ENCODE measurements at places on chromosomes 3 and 15.

- DNase-seq: no peak
Measured at GRCh38 chr3:73080216-73080966, 18.9 kb downstream of the EBLN2 start.

- no peak for DNase-seq
Measured at GRCh38 chr15:95793231-95793630, 537.3 kb upstream of the NR2F2 start.

DNA sequence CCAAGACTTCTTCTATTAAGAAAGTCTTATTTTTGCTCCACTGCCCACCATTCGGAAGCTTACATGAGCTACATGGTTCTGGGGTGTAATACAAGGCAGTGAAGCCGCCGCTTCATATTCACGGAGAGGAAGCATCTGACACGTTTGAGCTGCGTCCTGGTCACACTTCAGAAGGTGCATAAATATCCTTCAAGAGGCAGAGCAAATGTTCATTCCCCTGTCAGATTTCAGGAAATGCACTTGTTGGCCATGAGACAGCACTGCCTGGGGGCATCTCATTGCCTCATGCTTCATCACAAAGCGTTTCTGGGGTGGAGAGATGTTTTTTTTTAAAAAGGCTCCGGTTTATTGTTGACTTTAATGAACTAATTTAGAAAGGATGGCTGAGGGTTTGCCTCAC, 119.9 kb downstream of the CADPS start:
- DNase-seq: no peak

GRCh38 chr3:97896547-97896946, 74.7 kb downstream of the CRYBG3 start:
- no peak for DNase-seq

DNA sequence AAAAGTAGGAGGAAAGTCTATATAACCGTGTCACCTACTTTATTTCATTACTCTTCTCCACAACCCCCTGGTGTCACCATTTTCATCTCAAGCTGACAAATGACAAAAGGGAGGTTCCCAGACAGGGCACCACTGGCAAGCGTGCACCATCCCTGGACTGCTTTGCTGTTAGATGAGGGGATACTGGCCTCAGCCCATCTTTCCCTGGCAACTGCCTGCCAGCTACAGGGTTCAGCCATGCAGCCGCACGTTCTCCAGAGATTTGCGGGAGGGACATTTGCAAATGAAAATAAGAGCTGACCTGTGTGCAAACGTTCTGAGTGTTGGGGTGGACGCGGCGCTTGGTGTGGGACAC, 660 bp downstream of the UROC1 start:
- no peak for DNase-seq

DNA sequence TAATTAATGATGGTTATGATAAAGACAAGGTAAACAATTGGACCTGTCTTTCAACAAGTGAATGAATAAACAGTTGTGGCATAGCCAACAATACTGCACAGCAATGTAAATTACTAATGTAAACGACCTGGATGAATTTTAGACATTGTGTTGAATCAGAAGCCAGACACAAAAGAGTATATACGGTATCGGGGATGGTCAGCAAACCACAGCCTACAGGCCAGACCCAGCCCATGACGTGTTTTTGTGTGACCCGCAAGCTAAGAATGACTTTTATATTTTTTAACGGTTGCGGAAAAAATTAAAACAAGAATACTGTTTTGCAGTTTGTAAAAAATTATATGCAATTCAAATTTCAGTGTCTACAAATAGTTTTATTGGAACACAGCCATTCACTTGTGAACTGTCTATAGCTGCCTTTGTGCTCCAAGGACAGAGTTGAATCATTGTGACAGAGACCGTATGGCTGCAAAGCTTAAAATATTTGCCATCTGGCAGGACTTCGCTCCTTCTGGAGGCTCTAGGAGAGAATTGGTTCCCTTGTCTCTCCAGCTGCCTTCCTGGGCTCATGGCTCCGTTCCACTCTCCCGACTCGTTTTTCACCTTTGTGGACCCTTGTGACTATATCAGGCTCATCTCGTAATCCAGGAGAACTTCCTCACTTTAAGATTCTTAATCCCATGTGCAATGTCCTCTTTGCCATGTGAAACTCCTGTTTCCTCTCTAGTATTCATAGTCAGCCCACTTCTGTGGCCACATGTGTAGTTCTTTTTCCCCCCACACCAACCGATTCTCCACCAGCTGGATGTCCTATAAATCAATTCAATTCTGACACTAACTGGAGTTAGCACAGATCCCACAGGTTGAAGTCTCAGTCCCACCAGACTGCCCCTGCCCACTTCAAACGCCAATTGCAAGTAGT, 72.7 kb downstream of the CMTM8 start:
- DNase-seq: no peak

GRCh38 chr3:10792208-10792607, 23.8 kb upstream of the SLC6A11 start:
- no peak for DNase-seq

DNA sequence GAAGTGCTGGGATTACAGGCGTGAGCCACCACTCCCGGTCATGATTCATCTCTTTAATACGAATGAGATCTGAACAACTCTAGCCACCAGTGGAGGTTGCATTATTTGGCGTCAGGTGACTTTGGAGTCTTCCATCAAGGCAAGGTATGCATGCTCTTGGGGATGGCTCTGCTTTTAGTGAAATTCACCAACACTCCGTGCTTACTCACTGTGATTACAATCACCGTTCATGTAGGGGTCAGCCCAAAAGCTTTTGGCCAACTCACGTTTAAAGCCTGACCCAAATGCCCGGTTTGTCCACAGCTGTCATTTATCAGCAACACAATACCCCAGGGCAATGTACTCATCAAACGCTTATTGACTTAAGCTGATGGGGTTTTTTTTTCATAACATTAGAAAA, 155.4 kb downstream of the PDZRN3 start:
- DNase-seq: no peak

- no peak for DNase-seq
Measured at GRCh38 chr15:85826756-85827515, 32.2 kb upstream of the KLHL25 start.

- DNase-seq: no peak
Measured at GRCh38 chr3:171685116-171685895, 125.0 kb downstream of the PLD1 start.

DNA sequence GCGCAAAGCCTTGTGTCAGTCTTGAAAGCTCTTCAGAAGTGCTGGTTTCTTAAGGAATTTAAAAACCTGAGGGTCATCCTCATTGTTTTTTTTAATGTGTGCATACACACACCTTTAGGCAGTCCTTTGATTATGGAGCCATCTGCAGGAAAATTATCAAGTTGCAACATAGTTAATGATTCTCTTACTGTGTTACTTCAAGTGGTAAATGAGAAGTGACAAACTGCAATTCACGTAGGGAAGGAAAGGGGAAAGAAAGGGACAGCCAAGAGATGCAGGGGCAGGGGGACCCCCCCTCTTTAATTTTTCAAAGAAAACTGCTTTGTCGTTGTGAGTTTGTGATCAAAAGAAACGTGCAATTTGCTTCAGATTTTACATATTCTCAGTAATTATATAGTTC, 162.4 kb upstream of the CGNL1 start:
- no peak for DNase-seq

DNA sequence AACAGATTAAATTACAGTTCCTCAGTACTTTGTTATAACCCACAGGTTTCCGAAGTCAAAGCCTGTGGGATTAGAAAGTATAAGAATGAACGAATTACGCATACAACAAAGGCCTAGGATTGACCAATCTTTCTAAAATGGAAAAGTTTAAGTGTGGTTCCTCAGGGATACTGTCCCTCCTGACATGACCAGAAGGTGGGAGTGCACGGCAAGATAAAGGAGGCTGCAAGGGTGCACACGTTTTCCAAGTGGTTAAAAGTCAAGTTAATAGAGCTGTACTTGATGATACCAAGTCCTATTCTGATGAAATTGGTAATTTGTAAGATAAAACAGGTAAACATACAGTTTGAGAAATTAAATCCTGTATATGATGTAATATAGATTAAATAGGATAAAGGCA, 96.2 kb downstream of the ALDH1A2 start:
- no peak for DNase-seq

DNA sequence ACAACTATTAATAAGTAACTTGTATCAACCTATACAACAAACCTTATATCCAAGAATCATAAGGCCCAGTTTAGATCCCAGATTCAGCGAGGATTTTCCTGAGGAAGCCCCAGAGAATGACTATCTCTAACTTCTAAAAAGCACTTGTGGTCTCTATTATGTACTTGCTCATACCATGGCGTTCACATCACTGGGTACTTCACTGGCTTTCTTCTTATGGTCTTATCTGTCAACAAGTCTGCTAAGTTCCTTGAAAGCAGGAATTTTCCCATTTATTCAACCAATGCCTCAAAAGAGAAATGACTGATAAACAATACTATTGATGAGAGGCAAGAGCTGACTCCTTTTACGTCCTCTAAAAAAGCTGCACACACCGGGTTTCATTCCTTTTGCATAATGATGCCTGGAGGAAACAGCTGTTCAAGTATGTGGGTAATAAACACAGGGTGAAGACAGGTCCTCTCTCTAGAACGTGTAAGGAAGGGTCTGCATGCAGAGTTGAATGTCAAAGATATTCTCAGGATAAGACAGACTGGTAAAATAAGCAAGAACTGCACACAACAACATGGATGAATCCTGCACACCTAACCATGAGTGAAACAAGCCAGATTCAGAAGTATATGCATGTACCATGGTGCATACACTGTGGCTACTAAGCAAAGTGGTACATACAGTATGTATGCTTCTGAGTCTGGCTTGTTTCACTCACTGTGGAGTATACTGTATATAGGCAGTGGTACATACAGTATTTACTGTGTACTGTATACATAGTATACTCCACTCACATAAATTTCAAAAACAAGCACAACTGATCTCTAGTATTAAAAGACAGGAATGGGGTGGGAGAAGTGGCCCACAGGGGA, 408.7 kb downstream of the SHQ1 start:
- DNase-seq: no peak

DNA sequence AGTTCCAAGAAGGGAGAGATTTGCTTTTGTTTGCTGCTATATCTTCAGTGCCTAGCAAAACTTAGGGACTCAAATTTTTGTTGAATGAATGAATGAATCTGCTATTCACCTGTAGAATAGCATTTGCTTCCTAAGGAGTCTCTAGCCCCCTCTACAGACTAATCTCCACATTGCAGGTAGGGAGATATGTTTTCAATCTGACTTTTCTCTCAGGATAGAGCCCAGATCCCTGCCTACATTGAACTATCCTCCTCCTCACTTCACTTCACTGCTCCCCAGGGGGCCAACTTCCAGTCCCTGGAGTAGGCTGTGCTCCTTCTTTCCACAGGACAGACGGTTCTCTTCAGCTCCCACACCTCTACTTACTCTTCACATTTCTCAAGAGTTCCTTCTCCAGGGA, 81.9 kb upstream of the PTX3 start:
- no peak for DNase-seq

DNA sequence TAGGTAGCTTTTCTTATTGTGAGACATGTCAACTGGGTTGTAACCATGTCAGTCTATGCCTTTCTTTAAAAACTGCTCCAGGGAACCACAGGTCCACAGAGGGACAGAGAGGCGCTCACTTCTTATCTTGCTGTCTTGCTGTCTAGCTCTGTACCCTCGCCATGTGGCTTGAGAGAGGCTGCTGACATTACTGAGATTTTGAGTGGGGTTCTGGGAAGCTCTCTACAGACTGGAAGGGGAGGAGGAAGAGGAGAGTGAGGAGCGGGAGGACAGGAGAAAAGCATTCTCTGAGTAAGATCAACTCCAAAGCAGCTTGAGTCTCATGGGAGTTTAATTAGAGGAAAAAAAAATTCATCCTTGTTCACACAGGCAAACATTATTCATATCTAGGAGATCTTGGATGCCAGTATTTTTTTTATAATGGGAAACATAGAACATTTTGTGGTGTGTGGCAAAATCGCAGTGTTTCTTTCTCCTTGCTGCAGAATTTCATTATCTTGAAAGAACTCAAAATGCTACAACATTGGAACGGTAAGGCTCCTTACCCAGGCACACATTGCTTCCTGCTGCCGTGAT, 1037.0 kb upstream of the NR2F2 start:
- no peak for DNase-seq

GRCh38 chr3:114144909-114145688, 33.8 kb downstream of the DRD3 start:
- no peak for DNase-seq

DNA sequence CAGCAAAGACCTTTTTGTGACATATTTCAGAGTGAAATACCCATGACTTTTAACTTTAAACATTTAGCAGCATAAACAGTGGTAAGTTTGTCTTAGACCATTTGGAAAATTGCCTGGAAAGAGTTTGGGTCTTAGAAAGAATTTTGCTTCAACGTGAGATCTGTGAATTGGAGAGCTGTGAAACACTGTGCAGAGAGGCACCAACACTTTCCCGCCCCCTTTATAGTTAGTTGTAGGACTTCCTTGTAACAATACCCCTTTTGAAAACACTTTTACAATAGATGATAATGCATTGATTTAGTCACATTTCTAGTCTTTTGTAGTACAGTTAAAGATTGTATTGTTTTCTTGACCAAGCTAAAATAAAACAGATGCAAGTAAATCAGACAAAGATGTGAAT, 43.5 kb upstream of the MBNL1 start:
- DNase-seq: no peak

DNA sequence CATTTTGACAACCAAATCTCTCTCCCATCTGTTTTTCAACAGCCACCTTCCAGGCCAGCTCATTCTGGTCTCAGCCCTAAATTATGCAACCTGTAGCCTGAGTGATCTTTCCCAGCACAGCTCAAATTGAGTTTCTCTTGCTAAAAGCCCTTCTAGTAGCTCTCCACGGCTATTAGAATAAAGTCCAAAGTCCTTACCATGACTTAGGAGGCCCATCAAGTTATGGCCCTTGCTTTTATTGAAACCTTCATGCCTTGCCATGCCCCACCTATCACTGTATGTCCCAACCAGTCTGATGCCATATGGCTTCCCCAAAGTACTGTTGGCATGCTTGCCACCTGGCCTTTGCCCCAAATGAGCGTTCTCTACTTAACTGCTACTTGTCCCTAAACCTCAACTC, 303.5 kb upstream of the GADL1 start:
- no peak for DNase-seq

DNA sequence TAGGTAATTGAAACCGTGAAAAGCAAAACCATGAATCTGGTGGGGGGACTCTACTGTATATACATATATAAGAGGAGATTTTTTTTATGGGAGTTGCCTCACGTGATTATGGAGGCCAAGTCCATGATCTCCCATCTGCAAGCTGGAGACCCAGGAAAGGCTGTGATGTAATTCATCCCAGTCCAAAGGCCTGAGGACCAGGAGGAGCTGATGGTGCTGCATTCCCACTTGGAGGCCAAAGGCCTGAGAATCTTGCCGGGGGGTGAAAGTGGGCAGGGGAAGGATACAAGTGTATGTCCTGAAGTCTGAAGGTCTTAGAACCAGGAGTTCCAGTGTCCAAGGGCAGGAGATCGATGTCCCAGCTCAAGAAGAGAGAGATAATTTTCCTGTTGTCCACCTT, 37.1 kb upstream of the CEMIP start:
- DNase-seq: no peak

- no peak for DNase-seq
Measured at GRCh38 chr3:82342521-82342920, 581.1 kb upstream of the GBE1 start.

GRCh38 chr3:4766716-4767499, 212.3 kb upstream of the BHLHE40 start:
- no peak for DNase-seq

- DNase-seq: no peak
Measured at GRCh38 chr3:49747792-49748480, 24.2 kb upstream of the GMPPB start.
